ENCODE measurements at places on chromosomes 16 and 17. TPM values are rescaled to one million over a fixed set of nuclear protein-coding genes. Genes with fewer than 3 reads are reported as not detected.
A peak's percentile ranks its signal among the peaks of the same experiment; 100 is the strongest.

KPNB1 gene
- 193 TPM for total RNA-seq

- peak; percentile 76 for DNase-seq
These were observed 2.2 kb downstream of the SERPINF2 start for GRCh38 chr17:1744551-1745512.

GRCh38 chr16:27498031-27498825 is 51.5 kb downstream of the GTF3C1 start:
- DNase-seq: no peak

DNA sequence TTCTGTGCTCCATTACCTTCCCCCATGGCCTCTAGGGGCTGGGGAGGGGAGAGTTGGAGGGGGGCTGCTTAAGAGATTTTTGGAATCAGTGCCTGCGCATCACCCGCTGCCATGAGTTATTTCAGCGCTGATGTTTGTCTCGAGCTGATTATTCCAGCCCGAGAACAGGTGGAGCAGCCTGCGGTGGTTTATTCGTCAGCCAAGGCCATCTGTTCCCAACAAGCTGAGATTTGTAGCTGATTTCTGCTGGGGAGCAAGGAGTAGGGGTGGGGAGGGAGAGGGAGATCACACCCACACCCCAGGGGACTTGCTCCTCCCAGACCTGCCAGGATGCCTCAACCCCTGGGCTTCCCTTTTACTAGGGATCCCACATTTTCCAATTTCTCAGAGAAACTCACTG is 23.1 kb downstream of the PIPOX start:
- no peak for DNase-seq

DNA sequence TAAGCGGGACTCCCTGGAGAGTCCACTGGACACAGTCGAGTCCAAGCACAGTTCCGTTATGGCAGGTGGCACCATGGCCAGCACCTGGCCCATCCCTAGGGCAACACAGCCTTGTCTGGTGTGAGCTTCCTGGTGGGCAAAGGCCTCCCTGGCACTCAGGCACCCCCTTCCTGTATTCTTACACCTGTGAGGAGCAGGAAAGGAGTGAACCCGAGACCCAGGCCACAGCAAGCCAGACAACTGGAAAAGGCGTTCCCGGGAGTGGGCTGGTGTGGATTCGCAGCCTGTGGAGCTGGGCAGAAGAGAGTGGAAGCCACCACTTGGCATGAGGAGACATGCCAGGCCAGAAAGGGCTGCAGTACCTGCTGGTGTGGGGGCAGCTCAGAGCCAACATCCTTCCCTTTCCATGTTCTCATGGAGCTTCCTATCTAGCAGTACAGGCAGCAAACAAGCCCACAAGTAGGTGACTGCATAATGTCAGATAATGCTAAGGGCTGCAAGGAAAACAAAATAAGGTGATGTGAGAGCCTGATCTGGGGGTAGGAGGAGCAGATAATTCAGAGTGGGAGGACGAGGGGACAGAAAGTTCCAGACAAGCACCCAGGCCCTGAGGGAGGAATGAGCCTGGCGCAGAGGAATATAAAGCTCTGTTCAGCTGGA is 87.0 kb downstream of the GNAO1 start:
- DNase-seq: peak; percentile 62

DNA sequence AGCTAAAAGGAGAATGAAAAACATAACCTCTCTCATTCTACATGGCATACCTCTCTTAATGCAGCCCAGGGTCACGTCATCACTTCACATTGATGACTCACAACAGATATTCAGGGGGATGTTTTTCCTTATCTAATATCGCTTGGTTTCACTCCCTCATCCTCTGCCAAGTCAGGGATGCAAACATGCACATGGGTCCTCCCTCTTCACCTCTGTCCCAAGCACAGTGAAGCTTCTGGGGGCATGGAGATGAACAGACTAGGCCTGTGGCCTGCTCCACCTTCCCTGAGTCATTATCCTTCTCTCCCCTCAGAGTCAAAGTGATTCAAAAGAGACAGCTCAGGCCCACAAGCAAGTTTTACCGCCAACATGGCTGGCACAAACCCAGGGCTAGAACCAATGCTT is 2.3 kb upstream of the MT2A start:
- DNase-seq: peak; percentile 90

All from posterior vena cava (tissue), 2 donors.